ENCODE measurements at places on chromosomes 5 and 9.

DNA sequence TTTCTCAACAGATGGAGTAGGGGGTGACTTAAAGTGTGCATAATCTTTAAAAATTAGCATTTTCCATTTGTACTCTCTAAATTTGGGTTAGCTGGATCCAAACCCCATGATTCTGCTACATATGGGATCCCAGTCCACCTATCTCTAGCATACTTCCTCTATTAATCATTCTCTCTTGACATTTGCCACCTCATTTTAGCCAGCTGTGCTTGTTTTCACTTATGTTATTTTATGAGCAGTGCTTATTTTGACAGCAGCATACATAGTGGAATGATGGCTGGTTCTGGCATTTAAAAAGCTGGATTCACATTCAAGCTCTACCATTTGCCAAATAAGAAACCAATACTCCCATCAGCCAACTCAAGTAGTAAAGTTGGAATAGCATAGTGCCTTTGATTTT is 22.5 kb upstream of the SNX18 start:
- DNase-seq, result no peak

- DNase-seq, result no peak
Observed at GRCh38 chr5:142870532-142871362, 100.6 kb downstream of the ARHGAP26 start.

DNA sequence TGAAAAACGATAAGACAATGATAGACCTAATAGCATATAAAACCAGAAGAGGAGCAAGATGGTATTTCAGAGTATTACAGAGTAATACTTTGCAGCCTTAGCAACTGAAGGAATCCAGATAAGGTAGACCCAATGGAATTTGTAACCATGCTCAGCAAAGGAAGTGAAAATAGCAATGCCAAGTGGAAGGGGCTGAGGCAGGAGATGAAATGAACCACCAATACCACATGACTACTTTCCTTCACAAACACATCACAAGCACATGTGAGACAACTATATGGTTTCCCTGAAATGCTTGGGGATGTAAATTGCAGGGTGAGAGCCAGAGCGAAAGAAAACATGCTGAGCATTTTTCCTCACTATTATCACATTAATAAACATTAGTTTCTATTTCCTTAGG is 79.8 kb upstream of the MELK start:
- no peak for DNase-seq

GRCh38 chr5:42811591-42812446 is at the start of gene SELENOP:
TSS of gene SELENOP (minus strand) at chr5:42811892. CDS start at chr5:42808353, 3,539 bp downstream.
- no peak for DNase-seq

DNA sequence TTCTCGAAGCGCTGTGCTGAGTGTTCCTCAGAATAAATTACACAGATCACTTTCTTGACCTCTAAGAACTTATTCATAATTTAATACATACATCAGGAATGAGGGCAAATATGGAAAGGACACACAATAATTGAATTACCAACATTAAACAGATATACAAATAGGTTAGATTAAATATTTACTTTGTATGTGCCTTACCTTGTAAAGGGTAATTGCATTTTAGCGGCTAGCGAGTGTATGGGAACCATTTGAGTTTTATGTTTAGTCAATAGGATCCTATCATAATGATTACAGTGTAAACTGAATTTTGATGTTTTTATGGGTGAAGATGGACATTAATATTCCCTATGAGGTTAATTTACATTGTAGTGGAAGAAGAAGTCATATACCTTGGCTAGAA is 1187.1 kb upstream of the WWC1 start:
- no peak for DNase-seq

GRCh38 chr5:32542216-32543059 is 42.9 kb upstream of the SUB1 start:
- DNase-seq, result peak; percentile 45

GRCh38 chr5:34684980-34685352 is 28.8 kb downstream of the RAI14 start:
- no peak for DNase-seq

- no peak for DNase-seq
Observed at GRCh38 chr5:84565866-84566265, 181.2 kb upstream of the EDIL3 start.

DNA sequence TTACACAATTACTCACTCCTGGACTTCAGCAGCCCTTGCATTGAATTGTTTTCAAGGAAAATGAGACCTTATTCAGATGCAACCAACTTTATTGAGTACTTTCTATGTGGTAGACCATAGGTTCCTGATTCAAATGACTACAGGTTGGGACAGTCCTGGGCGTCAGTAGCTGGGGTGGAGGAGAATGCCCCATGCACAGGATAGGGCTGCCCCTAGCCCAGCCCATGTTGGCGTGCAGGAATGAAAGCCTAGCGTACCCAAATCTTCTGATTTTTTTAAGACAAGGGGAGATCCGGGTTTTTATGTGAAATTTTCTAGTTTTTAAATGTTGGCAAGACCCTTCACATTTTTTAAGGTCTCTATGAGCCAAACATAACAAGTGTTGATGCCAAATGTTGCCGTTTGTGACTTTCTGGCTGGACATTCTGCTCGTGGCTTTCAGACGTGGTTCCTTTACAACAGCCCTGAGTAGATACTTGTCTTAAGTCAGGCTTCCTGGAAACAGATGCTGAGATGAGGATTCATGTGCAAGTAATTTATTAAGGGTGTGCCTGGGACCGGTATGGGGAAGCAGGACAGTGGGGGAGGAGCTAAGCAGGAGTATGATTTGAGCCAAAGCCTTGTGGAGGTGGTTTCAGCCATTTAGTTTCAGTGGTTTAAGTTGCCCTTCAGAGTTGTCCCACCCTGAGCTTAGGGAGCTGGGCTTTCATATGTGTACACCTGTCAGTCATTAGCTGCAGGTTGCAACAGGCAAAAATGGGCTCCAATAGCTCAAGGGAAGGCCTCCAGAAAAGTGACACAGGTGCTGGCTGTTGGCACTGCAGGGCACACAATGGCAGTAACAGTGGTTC is 154.1 kb downstream of the NTRK2 start:
- no peak for DNase-seq

DNA sequence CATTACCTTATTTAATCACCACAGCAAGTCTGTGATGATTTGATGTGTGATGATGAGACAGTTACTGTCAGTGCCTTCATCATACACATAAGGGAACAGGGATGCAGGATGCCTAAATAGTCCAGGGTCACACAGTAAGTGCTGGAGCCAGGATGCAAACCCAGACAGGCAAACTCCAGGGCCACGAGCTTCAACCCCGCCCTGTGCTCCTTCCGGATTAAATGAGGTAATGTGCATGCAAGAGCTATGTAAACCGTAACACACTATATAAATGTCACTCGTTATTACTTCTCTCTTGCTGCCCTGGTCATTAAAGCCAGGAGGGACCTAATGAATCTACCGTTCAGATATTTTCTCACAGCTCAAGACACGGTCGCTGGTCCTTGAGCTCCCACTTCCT is 12.8 kb downstream of the SMIM23 start:
- DNase-seq, result no peak

DNA sequence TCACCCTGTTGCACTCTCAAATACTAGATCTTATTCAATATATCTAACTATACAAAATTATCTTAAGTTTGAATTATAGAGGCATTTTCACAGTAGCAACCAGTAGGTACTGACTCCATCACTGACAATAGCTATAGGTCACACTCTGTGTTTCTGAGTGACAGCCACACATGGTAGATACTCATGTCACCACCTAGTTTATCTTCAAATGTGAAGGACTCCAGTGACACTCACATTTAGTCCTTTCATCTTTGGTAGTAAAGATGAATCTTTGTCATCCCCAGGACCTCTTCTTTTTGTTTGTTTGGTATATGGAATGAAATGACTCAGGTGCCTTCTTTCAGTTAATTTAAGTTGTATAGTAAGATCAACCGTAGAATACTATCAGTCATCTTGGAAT is 102.5 kb upstream of the DHFR start:
- DNase-seq, result no peak

DNA sequence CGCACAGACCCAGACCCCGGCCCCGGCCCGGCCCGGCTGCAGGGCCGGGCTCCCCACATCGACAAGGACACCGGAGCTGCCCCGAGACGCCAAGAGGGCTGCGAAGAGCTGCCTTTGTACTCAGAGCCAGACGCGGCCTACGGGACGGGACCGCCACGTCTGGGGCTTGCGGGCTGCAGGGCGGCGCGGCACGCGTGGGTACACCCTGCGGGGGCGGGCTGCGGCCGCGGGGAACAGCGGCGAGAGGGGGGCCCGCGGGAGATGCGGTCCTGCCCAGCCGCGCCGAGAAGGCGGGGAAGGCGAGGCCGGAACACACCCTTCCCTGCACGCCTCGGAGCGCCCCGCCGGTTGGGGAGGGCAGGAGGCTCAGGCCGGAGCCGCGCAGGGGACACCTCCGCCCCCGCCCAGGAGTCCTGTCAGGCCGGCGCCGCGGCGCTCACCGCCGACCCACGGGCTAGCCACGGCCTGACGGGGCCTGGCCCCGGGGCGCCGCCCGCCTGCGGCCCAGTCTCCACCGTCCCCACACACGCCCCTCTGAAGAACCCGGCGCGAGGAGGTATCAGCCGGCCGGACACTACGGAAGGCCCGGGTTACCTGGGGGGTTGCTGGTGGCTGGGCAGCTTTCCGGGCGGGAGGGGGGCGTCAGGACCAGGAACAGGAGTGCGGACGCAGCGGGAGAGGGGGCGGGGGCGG is 478 bp downstream of the RAB14 start:
- DNase-seq, result peak; percentile 59

GRCh38 chr5:171623551-171624097 is 162.0 kb upstream of the SMIM23 start:
- no peak for DNase-seq

- DNase-seq, result no peak
Observed at GRCh38 chr5:80064124-80064523, 29.0 kb downstream of the THBS4 start.

- DNase-seq, result no peak
Observed at GRCh38 chr5:169341556-169341955, 40.6 kb upstream of the SLIT3 start.

DNA sequence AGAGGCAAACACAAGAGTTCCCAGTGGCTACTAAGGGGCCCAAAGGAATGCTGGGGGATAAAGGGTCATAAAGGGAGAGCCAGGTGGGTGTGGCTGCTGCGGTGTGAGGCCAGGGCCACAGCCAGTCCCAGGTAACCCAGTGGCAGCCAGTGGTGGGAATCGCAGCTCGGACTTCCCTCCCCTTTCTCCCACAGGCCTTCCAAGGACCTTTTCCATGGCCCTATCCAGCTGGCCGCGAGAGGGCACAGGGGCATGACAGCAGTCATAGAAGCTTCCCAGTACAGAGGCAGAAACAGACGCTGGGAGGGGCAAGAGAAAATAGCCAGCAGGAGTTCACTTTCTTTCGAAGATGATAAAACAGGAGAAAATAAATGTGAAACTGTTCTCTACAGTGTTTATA is 257.6 kb downstream of the SEMA5A start:
- DNase-seq, result no peak

DNA sequence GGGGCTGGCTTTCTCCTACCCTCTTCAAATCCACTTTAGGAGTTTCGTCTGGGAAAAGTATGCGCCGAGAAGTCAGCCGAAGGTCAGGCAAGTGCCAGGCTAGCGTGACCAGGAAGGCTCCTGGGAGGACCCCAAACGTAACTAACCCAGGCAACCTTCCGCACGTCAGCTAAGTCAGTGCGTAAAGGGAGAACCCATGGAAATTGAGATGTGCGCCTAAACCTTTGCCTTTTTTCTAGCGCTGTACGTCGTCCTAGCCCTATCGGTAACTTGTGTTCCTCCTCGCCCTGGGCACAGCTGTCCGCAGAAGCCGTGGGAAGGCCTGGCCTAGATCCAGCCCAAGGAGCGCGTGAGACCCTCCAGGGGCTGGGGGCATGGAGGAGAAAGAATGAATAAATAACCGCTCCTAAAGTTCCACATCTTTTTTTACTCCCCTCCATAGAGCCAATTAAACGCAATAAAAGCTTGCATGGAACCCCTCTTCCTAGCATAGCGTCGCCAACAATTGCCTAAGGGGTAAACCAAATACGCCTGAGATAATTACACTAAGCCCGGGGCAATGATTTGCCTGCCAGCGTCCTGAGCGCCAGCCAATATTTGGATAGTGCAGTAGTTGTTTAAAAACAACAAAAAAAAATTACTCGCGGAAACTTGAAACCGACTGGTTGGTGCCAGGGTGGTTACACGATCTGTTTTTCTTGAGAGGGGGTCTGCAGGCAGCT is 4.0 kb upstream of the FOXB2 start:
- DNase-seq, result no peak

DNA sequence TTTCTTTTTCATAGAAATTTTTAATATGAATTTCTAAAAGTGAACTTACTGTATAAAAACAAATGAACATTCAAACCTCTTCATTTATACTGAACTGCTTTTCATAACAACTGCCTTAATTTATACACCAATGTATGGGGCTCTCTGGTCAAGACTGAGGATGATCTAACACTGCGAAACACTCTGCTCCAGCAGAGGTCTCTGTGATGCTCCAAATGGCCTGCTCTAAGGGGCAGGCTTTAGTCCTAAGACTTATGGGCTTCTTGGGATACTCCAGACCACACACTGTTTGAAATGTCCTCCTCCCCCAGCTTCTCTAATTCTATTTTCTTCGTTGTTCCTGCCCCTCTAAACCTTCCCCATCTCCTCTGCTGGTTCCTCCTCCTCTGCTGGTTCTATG is 58.5 kb downstream of the LIFR start:
- no peak for DNase-seq

- no peak for DNase-seq
Observed at GRCh38 chr9:117704597-117704996, 394 bp downstream of the TLR4 start.

GRCh38 chr9:131606896-131607567 is 61.7 kb downstream of the PRRT1B start:
- no peak for DNase-seq

DNA sequence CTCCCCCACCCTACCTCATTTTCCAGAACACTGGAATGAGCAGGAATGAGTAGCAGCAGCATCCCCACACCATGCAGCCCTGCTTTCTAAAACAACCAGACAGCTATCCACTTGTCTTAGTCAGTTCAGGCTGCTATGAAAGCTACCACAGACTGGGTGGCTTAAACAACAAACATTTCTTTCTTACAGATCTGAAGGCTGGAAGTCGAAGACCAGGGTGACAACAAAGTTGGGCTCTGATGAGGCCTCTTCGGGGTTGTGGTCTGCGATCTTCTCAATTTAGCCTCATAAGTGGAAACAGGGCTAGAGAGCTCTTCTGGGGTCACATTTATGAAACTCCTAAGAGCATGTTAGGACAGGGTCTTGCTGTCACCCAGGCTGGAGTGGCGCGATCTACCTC is 38.9 kb downstream of the LPAR1 start:
- DNase-seq, result no peak

DNA sequence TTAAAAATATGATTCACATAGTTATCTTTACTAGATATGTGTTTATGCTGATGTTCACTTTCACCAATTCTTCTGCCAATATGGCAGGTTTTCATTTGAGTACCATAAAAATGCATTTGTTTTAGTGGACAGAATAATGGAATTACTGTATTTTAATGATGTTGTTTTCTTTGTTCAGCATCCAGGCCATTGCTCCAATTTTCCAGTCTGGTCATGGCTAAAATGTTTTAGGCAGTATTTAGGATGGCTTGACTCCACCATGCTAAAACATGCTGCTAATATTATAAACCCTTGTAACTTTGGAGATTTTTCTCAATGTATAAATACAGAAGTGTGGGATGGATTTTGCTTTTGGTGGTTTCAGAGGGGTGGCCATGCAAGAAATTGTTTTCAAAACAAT is 273.0 kb upstream of the RPS23 start:
- DNase-seq, result no peak

Data from stimulated activated CD8-positive, alpha-beta memory T cell treated with anti-CD3 and anti-CD28 coated beads, Interleukin-4, amount 100 ng/mL, for 48 hours (primary cell).